NCI-H226 (cell line): ENCODE measurements at places on chromosomes 7 and 10.

GRCh38 chr7:31126976-31127375 lies 74.9 kb downstream of the ADCYAP1R1 start:
- no peak for DNase-seq

DNA sequence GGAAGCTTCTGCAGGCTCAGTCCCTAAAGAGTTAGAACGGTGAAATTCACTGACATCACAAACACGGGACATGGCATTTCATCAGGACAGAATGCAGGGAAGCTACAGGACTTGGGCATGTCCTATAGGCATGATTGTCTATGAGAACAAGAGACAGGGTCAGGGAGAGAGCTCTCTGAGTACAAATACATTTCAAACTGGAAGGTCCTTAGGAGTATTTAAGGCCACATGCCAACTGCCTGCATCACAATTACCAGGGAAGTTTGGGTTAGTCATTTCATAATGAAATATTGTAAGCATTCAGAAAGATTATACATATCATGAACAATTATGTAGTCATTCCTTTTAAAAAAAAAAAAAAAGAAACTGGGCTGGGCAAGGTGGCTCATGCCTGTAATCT lies 71.3 kb downstream of the CREB3L2 start:
- peak; percentile 80 for DNase-seq

GRCh38 chr10:11876805-11877590 lies 53.8 kb downstream of the PROSER2 start:
- no peak for DNase-seq

DNA sequence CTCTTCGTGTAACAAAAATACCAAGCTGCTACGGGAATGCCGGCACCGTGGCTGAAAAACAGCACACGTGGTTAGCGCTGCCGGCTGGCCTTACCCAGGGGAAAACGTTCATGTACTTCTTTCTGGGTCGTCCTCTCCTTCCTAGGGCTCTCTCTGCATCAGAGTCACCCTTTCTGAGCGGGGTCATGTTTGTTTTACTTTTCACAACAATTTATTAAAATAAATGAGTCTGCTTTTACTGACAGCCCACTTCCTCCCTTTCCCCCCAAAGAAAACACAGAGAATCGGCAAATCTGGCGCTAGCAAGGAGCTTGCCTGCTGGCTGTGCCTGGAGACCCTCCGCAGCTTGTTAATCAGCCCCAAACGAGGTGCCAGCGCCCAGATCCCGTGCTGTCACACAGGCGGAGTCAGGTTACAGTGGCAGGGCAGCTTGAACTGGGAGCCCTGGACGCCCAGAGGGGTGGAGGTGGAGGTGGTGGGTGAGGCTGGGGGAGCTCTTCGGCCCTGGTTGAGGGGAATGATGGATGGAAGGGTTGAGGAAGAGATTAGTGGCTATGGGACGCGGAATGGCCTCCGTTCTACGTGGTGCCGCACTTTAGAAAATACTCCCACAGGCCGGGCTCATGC lies 162.2 kb upstream of the TNS3 start:
- DNase-seq: no peak

GRCh38 chr10:114634609-114634979 lies 23.5 kb downstream of the ABLIM1 start:
- DNase-seq: peak; percentile 90

DNA sequence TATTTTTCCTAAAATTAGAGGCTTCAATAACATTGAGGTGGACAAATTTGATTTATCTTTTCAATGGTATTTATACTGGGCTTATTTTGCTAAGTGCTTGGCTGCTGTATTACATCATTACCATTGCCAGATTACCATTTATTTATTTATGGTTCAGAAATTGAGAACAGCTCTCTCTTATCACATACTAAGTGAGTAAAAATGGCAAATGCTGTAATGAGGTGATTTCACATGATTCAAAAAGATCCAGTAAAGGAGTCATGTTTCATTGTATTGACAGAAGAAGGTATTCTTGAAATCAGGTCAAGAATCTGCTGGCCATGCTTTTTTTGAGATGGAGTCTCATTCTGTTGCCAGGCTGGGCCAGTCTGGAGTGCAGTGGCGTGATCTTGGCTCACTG lies 322.6 kb downstream of the KIF20B start:
- DNase-seq: no peak

- DNase-seq: peak; percentile 27
Observed at GRCh38 chr7:149109969-149110368, 16.2 kb downstream of the ZNF425 start.

GRCh38 chr7:141550386-141551093 lies 670 bp upstream of the AGK start:
- no peak for DNase-seq

DNA sequence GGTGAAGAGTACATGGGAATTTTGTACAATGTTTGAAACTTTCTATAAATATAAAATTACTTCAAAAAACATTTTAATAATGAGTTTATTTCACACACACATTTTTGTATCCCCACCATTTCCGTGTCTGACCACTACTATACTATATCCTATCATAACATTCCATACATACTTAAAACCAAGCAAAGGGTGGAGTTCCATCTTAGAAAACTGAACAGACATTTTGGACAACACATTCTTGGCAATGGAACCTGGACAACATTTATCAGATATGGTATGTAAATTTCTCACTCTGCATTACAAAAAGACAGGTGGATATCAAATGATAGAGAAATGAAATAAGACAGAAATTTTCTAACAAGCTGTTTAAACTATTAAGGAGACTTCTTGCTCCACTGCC lies 168.9 kb downstream of the TWIST1 start:
- DNase-seq: peak; percentile 44

GRCh38 chr7:23418046-23418445 lies 52.2 kb downstream of the IGF2BP3 start:
- DNase-seq: peak; percentile 49

- no peak for DNase-seq
Observed at GRCh38 chr10:4671451-4672145, 154.4 kb upstream of the AKR1E2 start.

DNA sequence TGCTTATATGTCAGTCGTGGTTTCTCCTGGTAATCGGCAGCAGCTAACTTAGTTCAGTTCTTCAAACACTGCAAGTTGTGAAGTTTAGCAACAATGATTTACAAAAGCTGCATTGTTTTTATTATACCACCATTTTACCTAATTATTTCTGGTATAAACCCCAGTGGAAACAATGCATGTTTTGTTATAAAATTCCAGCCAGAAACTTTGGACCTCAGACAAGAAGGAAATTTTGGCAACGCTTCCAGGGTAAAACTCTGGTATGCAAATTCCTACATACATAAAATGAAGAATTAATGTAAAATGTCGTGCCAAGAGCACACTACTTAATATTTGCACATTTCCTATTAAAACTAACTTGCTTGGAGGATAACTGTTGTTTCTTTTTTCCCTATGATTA lies 277.4 kb upstream of the LYZL1 start:
- no peak for DNase-seq

DNA sequence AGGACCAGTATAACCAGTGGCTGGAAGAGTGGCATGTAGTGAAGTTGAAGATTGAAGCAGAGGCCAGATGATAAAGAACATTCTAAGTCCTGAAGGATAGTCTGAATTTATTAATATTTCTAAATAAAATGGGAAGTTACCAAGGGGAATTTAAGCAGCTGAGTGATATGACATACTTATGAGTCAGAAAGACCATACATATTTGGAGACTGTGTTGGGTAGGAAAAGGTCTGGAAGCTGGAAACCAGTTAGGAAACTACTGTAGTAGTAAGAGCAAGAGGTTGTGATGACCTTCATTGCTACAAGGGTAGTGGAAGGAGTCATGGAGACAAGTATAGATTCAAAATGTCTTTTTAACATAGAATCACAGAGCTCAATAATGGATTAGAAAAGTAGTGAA lies 752.3 kb downstream of the SUGCT start:
- peak; percentile 62 for DNase-seq

DNA sequence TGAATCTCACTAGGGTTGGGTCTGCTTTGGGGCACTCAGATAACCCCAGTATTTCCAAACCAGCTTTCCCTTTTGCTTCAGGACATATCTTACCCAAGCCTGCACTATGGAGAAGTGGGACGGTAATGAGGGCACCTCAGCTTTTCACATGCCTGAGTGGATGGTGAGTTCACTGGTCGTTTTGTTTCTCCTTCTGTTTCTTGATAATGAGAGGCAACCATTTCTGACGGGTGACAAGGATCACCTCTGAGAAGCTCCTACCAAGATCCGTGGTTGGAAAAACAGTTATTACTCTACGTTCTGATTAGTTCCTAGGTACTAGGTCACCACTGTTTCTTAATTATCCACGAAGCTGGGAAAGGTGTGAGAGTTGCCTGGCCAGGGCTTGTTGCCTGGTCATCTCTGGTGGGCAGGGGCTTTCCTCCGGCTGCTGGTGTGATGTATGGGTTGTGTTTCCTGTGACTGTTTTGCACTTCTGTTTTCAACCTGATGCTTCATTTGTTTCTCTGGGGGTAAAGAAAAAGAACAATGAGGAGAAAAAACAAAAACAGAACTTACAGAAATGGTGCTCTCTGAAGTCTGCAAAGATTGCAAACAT lies 65.7 kb upstream of the STRIP2 start:
- DNase-seq: no peak

- DNase-seq: no peak
Observed at GRCh38 chr10:28200775-28201174, 102.1 kb downstream of the MPP7 start.

DNA sequence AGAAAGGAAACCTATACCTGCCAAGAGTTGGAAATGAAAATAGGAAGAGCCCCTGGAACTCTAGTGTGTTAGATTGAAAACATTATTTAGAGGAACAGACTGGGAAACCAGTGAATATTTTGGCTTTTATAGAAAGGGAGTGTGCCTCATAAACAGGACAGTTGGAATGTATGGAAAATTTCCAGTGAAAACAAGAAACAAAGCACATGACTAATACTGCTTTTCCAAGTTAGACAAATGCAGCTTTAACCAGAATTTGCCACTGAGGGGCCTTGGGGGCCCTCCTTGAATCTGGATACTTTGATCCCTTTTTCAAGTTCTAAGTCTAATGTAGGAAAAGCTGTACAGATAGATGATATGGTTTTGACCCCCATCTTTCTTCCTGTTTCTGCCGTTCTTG lies 21.2 kb downstream of the ITGB8 start:
- peak; percentile 77 for DNase-seq

- no peak for DNase-seq
Observed at GRCh38 chr10:10327934-10328333, 689.7 kb upstream of the CELF2 start.

DNA sequence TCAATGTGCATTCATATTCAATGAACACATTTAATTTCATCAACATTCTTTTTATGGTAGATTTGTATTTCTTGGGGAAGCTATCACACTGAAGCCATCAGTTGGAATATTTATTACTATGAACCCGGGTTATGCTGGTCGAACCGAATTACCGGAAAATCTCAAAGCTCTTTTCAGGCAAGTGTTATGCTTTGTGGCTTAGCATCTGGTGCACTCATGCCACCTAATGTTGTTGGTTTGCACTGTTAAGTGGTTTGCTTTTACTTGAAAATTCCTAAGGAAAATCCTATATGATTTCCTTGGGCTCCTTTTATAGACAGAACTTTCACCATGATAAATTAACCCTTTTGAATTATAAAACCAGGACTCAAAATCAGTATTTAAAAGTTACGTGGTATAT lies 147.9 kb downstream of the DNAH11 start:
- no peak for DNase-seq

DNA sequence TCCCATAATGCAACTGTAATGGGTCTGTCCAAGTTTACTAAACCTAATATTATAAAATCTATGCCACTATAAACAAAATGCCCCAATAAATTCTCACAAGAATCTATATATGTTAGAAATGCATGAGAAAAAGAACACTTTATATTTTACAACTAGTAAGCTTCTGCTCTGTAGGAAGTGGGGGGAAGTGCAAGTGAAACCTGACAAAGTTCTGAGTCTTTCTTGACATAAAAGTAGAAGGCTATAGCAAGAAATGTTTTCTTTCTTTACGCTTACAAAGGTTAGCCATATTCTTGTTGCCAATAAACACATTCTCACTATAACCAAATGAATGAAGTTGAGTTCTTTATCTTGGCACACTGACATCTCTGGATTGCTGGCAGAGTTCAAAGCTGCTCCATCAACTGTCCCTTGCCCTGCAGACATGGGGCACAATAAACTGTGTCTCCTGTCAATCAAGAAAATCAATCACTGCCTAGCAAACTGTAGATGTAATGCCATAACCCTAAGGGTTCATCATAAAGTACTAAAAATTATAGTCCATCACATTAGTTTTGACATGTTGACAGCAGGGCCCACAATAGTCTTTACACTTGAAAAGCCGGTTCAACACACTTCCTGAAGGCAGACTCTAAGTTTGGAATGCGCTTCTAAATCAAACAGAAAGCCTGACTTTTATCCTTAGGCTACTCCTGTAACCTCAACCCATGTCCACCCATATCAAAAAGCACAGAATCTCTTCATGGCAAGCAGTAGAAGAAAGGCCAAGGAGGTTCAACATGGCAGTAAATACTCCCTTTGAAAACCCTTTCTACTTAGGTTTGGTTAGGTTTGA lies 58.6 kb downstream of the TPK1 start:
- DNase-seq: no peak

GRCh38 chr10:24307696-24308485 lies 99.0 kb downstream of the KIAA1217 start:
- DNase-seq: no peak

- no peak for DNase-seq
Observed at GRCh38 chr10:79260811-79261740, 86.2 kb upstream of the PPIF start.

DNA sequence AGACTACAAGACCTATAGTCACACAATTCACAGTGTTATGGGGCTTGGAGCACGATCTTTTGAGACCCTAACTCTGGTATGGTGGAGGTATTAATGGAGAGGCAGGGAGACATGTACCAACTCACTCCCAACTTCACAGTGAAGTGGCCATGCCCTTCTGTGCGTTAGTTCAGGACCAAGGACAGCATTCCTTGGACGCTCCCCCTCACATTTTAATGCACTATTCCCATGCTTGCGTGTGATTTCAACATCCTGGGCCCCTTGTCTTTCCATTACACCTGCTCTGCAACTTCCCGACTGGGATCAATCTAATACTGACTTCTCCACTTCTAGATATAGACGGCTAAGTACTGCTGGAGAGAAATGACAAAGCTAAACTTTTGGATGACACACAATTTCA lies 72.7 kb downstream of the PLCE1 start:
- DNase-seq: peak; percentile 9

GRCh38 chr7:51666266-51666665 lies 349.7 kb upstream of the COBL start:
- no peak for DNase-seq

DNA sequence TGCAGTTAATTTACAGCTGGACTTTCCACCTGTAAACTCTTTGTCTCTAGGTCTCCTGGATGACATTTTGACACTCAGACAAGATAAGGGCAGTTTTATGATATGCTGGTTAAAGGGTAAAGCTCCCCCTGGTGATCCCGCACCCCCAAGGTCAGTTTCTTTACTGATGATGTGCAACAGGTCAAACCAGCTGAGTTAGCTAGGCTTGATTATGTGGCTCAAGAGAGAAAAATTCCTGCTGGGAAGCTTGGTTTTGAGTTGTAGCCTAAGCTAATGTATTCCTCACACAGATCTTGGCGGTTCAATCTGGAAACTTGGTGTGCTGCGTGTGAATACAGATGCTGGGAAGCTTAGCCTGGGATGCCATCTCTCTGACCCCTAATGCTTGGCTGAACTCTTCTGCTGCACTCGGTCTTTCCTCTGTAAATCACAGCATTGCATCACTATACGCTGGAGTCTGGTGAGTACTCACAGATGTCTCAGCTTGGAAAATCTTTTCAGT lies 11.4 kb upstream of the AKR1D1 start:
- DNase-seq: no peak

- DNase-seq: no peak
Observed at GRCh38 chr7:155549226-155549625, 2.9 kb upstream of the CNPY1 start.
